Brain microvascular endothelial cell (primary cell): ENCODE measurements at places on chromosomes 12 and 14.

- no peak for DNase-seq
Observed at GRCh38 chr14:73712540-73713180, 1.5 kb downstream of the PNMA1 start.

GRCh38 chr14:52013984-52014600 lies 24.7 kb downstream of the RTRAF start:
- no peak for DNase-seq

DNA sequence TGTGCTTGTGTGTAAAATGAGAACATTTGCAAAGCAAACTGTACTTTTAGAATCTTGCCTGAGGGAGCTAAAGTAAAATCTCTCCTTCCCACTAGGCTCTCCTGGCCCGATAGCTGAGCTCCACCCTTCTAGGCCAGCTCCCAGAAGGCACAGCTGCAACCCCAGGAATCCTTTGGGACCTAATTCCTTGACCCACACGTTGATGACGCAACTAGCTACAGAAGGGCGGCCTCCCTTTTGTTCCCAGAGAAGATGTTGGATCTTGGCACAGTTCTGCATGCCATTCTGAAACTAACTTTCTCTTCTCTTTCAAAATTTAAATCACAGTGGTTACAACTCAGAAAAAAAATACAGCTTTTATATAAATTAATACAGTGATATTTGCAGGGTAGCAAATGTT lies 268.1 kb downstream of the EGLN3 start:
- peak; percentile 83 for DNase-seq

DNA sequence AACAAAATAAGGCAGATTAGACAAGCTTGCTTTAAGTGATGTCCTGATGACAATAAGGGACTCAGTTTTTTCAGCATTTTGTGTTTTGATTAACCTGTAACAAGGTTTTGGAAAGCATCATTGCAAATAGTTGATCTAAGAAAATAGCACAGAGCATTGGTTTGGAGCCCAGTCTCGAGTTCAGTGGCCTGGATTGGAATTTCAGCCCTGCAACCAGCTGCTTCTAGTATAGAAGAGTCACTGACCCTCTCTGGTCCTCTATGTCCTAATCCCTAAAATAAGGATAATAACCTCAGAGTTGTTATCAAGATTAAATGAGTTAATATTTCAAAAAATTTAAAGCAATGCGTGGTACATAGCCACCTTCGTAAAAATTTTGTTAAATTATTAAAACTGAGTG lies 25.5 kb downstream of the PDZRN4 start:
- DNase-seq, result no peak

- no peak for DNase-seq
Observed at GRCh38 chr12:93896952-93897351, 219.8 kb downstream of the CRADD start.
